ENCODE measurements at places on chromosomes 16 and 17.

- DNase-seq = no peak
These were observed 2.0 kb downstream of the FASN start for GRCh38 chr17:82095777-82096708.

- DNase-seq = no peak
These were observed 249.2 kb downstream of the FOXL1 start for GRCh38 chr16:86827521-86827920.

- DNase-seq = no peak
These were observed 118.2 kb downstream of the MGAT5B start for GRCh38 chr17:76986365-76986764.

DNA sequence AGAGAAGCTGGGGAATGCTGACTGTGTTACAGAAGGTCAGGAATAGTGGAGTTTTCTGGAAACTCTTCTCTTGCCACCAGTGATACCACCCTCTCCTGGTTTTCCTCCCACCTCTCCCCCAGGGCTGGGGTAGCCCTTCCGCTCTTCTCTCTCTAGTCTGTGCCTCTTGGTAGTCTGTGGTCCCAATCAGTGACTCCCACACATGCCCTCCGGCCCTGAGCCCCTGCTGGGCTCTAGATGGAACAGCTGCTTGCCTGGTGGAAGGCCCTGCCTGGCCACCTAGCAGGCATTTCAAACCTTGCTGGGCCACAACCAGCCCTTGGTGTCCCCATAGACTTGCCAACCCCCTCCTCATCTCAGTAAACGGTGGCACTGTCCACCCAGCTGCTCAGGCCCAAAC, 15.2 kb upstream of the MTSS2 start:
- no peak for DNase-seq

DNA sequence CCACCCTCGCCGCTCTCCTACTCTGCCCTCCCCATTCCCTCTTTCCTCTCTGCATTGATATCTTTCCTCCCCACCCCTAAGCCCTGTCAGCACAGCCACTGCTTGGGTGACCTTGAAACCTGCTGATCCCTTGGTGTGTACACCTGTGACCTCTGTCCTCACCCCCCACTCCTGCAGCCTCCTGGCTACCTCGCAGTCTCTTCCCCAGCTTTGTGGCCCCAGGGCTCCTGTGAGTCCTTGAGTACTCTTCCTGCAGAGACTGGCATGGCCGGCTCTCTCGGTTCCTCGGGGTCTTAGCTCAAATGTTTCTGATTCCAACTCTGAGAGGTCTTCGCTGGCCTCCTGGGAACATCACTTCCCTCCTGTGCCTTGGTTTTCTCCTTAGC, 31.7 kb downstream of the ADCY7 start:
- no peak for DNase-seq

- no peak for DNase-seq
These were observed 375.3 kb upstream of the PSMD7 start for GRCh38 chr16:73921295-73921694.

DNA sequence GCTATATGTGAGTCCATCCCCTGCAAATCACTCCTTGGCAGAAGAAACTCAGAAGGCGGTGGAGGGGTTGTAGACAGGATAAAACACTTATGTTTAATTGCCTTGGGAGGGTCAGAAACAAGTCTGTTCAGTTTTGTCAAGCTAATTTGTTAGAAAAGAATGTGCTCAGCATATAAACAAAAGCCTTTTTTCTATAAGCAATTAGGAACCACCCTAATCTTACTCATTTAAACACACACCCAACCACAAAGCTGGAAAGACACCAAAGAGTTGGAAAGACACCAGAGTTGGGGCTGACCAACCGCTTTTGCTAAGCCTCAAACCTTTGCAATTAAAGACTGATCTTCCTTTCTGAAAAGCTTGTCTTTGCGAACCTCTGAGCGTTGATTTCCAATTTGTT, 439.2 kb upstream of the ERCC4 start:
- DNase-seq = no peak

DNA sequence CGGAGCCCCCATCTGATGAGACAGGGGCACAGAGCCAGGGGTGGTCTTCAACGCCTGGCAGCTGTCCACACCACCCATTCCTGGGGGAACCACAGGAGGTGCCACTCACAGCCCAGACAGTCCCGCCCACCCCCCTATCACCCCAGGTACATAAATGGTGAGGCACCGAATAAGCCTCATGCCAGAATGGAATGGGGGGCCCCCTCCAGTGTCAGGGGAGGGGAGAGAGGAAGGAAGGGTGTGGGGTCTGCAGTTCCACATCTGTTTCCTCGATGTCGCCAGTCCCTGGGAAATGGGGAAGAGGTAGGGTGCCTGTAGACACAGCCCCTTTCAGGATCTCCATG, 1.7 kb downstream of the TMC6 start:
- DNase-seq = no peak

- no peak for DNase-seq
These were observed 67.4 kb downstream of the SNX11 start for GRCh38 chr17:48174833-48175523.

DNA sequence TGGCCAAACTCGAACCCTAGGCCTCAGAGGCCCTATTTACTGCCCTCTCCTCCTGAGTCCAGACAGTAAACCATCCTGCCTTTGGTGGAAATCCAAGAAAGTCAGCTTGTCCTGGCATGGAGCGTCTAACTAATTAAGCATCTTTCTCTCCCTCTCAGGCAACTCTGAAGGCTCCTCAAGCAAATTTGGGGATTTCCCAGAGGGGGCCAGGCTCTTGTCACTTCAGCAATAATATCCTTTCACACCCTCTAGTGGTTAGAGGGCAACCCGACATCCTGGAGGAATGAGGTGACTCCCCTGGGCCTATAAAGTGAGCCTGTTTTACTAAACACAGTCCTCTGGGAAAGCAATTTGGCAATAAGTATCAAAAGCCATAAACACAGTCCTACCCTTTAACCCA, 60.4 kb downstream of the NOG start:
- peak; percentile 66 for DNase-seq

DNA sequence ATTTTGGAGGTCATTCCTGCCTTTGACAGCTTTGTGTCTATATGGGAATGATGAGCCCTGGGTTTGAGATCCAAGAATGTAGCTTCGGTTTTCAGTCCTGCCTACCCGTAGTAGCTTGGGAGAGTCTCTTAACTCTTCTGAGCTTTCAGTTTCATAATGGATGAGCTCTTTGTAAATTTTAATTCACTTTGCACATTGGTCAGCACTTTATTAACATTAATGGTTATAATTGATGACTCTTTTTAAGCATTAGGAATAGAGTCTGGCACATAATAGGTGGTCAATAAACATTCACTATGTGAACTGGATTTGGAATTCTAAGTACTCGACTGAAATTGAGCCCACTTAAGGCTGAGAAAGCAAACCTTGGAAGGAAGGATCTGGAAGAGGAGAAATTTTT, 17.3 kb downstream of the GPR139 start:
- no peak for DNase-seq

DNA sequence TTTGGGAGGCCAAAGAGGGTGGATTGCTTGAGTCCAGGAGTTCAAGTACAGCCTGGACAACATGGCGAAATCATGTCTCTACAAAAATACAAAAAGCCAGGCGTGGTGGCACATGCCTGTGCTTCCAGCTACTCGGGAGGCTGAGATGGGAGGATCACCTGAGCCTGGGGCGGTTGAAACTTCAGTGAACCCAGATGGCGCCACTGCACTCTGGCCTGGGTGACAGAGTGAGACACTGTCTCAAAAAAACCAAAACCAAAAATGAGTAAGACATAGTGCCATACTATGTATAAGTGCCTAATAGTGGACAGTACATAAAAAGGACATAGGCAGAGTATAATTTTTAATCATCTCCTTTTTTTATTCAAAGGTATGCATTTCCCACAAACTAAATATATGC, 4.0 kb downstream of the CTC1 start:
- DNase-seq = no peak

DNA sequence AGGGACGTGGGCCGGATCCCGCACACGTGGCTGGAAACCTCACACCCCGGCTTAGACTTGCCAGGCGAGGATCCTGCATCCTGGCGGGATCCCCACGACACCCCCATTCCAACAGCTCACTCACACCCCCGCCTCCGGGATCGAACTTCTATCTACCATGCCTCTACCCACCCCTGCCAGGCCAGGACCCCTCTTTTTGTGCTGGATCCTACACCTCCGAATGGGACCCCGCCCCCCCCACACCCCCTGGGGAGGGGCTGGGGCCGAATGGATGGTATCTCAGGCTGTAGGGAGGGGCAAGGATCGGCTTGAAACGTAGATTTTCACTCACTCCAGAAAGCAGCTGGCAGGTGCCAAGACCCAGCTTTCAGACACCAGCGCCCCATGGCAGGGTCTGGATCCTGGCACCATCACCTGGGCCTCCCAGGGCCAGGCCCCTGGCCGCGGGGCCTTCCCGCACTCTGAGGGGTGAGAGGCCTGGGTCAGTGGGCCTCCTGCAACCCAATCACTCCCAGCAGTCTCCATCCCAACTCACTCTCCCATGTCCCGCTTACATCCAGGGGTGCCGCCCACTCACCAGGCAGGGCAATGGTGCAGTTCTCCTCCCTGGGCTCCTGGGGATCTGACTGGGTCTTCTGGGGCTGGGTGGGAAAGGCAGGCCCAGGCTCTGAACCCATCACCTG, 6.7 kb downstream of the PRSS36 start:
- DNase-seq = no peak

DNA sequence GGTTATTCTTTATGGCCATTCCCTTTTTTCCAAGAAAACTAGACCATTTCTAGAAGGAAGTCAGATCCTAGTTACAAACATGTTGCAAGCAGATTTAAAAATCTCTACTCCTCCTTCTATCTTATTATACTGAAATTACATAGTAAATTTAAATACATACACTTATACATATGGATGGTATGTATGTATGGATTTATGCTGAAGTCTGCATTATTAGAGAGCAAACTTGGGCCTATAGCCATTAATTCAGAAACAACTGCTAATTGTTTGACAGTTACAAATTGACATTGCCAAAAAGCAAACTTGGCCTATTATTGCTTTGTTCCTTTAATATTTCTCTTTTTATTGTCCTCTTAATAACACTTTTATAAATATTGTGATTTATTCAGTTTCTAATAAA, 67.1 kb downstream of the NFAT5 start:
- DNase-seq = no peak

- peak; percentile 25 for DNase-seq
These were observed 15.3 kb downstream of the TMEM98 start for GRCh38 chr17:32943206-32943605.

DNA sequence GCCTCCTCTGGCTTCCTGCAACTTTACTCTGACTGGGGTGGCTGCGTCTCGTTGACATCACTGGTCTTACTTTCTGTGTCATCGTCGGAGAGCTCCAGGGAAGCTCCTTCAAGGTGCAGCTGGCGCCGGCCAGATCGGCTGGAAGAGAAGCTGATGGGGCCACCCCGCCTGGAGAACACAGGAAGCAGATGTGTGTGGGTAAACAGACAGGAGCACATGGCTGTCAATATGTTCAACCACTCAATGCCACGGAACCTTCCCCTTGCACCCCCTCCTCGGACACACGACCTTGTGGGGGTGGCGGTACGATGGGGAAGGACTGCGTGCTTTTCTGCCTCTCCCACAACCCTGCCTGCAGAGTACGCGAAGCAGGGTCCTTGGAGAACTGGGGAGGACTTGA, 40.1 kb downstream of the NDEL1 start:
- DNase-seq = no peak

Data from fibroblast of upper back skin (primary cell).